ENCODE measurements at places on chromosomes 1 and 21. TPM values are rescaled to one million over a fixed set of nuclear protein-coding genes. Genes with fewer than 3 reads are reported as not detected.

DNA sequence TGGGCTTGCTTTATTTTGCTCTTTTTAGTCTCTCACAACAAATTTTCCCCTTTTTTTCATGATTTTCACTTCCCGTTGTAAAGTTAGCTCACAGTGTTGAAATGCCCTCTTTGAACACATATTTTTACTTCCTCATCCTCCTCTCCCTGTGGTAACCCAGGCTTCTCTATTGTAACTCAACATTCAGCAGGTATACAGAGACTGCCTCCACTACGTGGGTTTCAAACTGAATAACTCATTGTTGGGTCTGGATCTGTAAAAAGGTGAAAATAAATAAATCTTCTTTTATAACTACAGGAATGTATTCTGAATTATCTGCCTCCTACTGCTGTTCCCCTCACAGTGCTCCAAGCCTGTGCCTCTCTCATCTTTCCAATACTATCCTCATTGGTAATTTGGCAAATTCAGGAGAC is 166.4 kb downstream of the RUNX1 start:
- no peak for ATAC-seq

- no peak for ATAC-seq
These were observed 6.7 kb downstream of the TAF1A start for GRCh38 chr1:222583079-222583478.

Gene STX12
- total RNA-seq = 32.4 TPM

DNA sequence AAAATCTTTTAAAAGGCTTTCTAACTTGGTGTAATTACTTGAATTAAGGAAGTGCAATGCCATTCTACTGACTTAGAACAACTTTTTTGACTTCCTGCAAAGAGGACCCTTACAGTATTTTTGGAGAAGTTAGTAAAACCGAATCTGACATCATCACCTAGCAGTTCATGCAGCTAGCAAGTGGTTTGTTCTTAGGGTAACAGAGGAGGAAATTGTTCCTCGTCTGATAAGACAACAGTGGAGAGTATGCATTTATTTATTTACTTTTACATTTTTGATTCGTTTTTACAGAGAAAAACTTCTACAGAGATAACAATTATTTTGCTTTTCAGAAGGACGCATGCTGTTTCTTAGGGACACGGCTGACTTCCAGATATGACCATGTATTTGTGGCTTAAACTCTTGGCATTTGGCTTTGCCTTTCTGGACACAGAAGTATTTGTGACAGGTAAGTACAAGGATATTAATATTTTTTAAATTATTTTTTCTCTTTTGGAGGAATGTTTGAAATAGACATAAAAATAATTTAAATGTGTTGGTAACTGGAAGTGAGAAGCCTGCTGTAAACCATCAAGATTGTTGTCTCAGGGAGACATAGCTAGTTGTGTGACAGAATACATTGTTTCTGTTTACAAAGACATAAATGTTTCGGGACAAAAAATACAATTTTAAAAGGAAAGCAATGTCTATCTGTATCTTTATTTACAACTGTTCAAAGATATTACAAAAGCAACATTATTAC is at the start of gene PTPRC:
Gene PTPRC, plus strand, starts transcription at position 147 of the 742 bp plus-strand sequence. Its CDS starts 229 bp downstream, at position 376.
- no peak for ATAC-seq

Gene FMOD
- total RNA-seq = 50.9 TPM

Gene NBPF4
- total RNA-seq = 0.79 TPM

Gene AADACL4
- 0.49 TPM for total RNA-seq

GRCh38 chr21:28627261-28627660 is 365.4 kb downstream of the LTN1 start:
- peak; percentile 37 for ATAC-seq

Gene KHDC4
- 45.5 TPM for total RNA-seq

- no peak for ATAC-seq
These were observed 45.2 kb downstream of the COQ8A start for GRCh38 chr1:226985239-226985838.

DNA sequence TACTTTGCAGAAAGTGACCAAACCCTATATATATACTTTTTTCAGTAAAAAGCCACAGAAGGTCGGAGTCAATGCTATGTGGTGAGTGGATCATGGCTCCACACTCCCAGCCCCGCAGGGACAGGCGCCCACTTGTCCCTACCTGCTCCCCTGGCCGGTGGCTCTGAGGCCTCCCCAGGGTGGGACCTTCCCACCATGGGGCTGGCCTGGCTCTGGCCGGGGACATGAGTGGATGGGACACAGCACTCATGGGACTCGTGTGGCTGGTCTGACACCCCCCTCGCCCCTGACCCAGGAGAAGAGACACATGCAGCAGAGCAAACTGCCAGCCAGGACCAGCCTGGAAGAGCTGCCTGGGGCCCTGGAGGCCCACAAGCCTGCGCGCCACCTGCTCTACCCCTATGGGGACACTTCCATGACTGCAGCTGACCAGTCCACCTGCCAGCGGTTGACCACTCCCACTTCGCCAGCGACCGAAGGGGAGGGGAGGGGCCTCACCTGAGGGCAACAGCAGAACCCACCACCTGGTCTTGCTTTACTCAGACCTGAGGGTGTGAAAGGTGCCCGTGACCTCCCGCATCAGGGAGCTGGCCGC is 2.2 kb downstream of the SPATC1L start:
- no peak for ATAC-seq

DNA sequence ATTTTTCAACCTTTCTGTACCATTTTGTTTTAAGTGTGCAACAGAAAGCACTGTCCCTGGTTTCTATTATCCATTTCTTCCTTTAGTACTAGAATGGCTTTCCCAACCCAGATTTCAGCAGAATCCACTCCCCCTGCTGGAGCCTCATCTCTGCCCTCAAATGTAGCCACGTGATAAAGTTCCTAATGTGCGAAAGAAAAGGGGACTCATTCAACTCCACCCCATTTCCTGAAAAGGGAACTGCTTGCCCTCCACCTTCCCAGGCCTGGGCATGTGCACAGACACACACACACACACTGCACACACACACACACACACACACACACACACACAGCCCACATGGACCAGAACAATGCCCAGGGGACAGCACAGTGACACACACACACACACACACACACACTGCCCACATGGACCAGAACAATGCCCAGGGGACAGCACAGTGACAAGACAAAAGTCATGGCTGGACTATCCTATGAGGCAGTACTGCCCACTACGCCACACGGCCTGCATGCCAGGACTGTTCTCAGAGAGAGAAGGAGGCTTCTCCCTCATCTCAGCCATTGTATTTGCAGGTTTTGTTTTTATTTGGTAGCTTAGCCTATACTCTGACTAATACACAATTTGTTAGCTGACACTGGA is 33.2 kb downstream of the PACC1 start:
- no peak for ATAC-seq

GRCh38 chr1:99281105-99281504 is 16.8 kb downstream of the PLPPR4 start:
- ATAC-seq = no peak

DNA sequence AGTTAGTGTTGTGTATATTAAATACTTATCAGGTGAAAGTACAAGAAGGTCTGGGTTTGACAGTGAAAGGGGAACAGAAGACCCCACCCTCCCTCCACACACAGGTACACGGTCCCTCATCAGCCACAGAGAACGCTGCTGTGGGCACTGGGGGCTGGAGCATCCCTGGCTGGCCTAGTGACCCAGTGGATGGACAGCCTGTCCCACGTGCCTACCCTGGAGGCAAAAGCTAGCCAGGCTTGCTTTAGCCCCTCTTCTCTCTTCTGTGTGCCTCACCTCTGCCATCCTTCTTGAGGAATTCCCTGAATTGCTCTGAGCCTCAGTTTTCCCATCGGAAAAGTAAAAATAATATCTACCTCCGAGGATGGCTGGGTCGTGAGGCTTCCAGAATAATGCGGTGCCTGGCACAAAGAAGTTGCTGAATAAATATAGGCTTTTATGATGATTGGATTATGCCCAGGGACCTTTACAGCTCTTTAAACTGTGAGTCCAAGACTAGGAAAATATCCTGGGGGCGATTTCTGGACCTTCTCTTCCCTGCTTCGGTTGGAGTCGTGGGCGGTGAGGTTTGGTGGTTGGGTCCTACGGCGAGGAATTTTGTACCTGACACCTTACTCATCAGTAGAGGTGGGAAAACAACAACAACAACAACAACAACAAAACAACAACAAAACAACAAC is 918 bp downstream of the IFNLR1 start:
- ATAC-seq = no peak

GRCh38 chr1:76109404-76109803 is 34.9 kb downstream of the ST6GALNAC3 start:
- ATAC-seq = no peak

GRCh38 chr1:197319631-197320030 is 51.6 kb downstream of the CRB1 start:
- ATAC-seq = no peak

DNA sequence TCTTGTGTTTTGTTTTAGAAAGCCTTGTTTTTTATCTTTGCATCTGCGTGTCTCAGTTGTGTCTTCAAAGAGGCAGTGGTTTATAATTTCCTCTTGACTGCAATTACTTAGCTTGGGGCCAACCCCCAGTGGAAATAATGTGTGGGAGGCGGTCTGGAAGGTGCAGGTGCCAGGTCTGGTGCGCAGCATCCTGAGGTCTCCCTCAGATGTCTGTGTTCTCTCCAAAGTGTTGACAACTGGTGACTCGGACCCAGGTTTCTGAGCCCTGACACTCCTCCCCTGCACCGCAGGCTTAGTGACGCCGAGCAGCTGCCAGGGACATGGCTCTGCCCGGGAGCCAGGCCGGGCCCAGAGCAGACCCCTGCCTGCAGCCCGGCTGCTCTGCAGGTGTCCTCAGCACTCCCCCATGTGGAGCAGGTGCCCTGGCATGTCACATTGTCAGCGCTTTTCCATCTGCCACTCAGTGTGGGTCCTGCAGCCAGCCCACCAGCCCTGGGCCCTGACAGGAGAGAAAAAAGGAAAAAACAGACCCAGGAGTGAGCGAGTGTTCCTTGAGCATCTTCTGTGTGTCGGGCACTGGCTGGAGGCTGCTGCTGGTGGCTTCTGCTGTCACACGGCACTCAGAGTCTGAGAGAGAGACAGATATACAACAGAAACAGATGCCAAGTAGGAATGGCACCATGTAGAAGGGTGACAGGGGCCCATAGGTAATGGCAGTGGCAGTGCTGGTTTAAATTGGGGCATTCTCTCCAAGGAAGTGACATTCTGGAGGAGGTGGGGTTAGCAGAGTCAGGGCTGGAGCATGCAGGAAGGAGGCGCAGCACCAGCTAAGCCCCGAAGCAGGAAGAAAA is 24.8 kb upstream of the SELENON start:
- no peak for ATAC-seq

GRCh38 chr1:166121010-166121409 is 45.8 kb downstream of the FAM78B start:
- ATAC-seq = no peak

Gene RHBG
- 0.50 TPM for total RNA-seq

DNA sequence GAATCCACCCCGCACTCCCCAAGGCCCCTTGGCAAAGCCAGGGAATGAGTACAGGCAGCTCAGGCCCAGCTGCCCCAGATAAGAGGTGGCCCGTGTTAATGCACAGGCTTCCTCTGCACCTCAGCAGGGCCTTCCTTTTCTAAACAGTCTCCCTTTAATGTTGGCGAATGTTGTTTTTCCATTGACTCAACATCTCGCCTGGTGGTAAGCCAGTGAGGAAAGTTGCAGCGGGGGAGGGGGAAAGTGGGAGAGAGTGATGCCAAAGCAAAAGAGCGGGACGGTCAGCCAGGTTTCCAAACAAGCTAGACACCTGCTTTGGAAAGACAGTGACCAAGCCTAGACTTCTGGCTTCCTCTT is 10.3 kb upstream of the PROX1 start:
- no peak for ATAC-seq

DNA sequence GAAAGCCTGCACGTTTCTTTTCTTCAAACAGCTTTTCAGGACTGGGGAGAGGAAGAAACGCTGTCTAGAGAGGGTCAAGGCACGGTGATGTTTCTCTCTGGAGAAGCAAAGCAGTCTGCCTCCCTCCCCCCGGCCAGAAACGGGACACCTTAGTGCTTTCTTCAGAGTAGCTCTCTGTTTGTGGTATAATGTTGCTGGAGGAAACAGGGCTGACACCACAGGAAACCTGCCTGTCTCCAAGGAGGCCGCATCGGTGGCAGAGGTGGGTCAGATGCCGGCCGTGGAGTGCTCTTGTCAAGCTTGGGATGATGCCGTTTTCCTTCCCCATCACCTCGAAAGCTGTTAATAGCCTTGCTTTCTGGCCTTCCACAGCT is 139.4 kb downstream of the DHRS3 start:
- ATAC-seq = no peak

Gene KLHDC9
- 28.3 TPM for total RNA-seq

DNA sequence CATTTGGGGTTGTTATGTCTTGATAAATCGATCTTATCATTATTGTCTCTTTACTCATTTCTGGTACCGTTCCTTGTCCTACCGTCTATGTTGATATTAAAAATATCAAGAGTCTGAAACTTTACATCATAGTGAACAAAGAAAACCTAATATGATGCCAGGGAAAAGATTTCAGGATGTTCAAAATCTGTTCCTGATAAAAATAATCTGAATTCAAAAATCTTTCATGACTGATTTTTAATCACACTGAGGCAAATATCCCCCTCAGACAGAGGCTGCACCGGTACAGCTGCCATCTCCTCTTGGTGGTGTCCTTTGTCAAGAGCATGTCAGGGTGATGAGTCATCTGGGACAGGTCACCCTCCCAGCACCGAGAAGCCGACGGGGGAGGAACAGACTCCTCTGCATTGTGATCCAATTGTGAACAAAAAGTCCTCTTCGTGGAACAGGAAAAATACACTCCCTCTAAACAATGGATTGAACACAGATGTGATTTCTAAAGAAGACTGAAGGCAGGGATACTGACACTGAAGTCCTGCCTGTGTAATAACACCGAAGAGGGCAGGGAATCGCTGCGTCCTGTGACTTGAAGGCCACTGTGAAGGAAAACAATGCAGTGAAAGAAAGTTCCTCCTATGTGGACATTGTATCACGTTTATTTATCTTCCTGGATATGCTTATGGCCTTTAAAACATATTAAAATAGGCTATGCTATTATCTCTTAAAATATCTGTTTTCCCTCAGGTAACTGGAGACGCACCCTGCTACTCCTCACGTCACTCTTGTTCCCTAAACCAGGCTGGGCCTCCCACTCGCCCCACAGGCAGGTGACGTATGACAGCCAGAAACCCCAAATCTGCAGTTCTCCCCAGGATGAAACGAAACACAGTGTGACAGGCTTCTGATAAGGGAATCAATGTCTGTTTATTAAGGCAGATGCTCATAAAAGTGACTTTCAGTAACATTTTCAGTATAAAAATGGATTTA is 4.3 kb upstream of the SPATC1L start:
- peak; percentile 59 for ATAC-seq

Gene CHRNB2
- 4.0 TPM for total RNA-seq

Gene CD1E
- total RNA-seq = not detected

GRCh38 chr1:39779821-39780220 is 8.7 kb upstream of the OXCT2 start:
- ATAC-seq = no peak

GRCh38 chr1:39926343-39926793 is 24.7 kb upstream of the MYCL start:
- peak; percentile 32 for ATAC-seq

DNA sequence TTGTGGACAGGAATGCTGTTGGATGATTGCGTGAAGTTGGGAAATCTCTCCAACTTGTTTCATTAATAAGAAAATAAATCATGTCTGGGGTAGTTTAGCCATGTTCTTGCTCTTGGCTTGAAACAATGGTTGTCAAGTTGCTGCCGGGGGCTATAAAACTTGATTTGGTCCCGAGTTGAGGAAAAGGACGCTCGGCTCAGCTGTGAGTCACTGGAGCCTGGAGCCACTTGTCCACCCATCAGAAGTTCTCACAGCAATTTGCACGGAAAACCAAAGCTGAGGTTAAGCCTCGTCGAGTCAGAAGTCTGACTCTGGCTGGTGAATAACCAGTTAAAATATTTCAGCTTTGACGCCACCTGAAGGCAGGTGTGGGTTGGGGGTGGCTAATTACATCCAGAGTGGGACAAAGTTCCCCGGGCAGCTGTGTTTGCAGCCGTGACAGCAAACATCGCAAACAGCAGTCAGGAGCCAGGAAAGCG is 19.7 kb upstream of the RIPK4 start:
- ATAC-seq = no peak

Data from motor neuron (in vitro differentiated cells).